Activated T-helper 17 cell treated with anti-CD3 and anti-CD28 coated beads, Interleukin-2, amount 50 U/mL, for 72 hours (primary cell): ENCODE measurements at places on chromosomes 4 and X.
A peak's percentile ranks its signal among the peaks of the same experiment; 100 is the strongest.

DNA sequence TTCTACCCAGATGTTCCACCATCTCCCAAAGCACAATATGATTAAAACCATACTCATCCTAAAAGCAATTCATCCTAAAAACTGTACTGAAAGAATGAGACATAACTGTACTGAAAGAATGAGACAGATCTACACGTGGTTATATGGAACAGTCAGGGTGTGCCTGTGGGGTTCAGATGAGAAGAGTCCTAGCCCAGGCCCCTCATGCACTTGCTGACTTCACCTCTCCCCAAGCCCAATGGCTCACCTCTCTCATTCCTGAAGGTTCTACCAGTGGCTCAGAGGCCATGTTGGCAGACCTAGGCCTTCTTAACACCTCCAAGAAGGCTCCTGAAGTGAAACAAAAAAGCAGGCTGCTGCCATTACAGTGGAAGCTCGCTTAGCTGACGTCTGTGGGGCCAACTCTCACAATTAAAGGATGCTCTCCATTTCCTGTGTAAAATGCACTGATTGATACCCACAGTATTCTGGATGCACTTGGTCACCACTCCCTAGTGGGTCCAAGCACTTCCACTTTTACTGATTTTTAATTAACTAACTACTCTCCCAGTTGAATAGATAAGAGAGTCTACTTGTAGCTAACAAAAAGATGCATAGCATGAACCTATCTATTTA, 3.8 kb downstream of the PLAC1 start:
- ATAC-seq: peak; percentile 98

GRCh38 chr4:119736559-119736958, 108.0 kb upstream of the PDE5A start:
- no peak for ATAC-seq

GRCh38 chrX:123713841-123714240, 19.0 kb downstream of the THOC2 start:
- ATAC-seq: no peak

DNA sequence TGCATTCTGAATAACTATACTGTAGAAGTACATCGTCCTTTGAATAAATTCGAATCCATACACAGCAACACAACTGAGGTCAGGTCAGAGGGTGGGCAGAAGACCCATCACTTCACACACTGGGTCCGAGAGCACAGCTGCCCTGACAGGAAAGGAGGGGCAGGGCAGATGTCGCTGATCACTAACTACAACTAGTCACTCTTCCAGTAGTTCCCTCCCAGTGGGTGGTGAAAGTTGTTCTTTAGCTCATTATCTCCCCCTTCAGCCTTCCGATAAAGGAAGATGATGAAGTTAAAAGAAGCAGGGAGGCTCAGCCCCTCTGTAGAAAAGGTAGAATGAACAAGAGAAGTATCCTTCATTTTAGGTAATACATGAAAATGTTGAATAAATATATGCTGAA, 278.9 kb downstream of the INPP4B start:
- peak; percentile 80 for ATAC-seq

DNA sequence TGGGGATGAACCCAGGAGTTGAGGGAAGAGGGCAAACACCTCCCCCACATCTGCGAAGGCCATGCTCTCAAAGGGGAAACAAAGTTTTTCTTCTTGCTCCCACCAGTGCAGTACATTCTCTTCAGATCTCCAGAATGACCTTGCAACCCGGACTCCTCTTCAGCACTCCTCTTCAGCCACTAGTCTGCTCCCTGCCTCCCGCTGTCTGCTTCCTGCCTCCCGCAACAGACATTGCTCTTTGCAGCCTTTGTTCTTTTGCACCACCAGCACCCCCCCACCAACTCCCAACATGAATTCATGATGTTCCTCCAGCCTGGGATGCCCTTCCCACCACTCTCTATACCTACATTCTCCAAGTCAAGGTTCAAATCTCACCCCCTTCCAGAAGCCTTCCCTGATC, 32.1 kb downstream of the UTP14A start:
- no peak for ATAC-seq

DNA sequence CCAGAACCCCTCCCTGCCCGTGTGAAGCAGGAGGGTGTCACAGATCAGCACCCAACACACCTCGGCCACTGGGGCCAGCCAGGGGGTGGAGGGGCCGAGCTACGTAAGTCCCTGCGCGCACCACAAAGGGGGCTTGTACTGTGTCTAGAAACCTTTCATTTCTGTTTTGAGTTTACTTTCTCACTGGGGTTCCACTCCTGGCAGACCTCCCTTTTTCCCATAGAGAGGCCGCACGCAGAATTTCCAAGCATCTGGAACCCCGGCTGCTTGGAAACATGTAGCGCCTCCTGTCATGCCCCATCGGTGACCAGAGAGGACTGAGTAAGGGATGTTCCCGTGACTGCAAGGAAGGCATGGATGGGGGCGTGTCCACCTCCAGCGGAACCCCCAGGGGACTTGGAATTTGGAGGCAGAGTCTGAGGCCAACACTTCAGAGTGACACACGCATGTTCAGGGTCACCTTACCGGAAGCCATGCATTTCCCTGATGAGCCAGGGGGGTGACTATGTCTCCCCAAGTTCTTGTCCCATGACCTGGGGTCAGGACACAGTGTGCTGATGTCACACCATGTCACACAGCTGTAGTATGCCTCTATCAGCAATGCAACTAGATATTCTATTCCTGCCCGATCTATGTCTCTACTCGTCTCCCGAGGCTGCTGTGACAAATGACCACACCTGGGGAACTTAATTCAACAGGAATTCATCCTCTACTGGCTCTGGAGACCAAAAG, 105.3 kb downstream of the DHRSX start:
- no peak for ATAC-seq

DNA sequence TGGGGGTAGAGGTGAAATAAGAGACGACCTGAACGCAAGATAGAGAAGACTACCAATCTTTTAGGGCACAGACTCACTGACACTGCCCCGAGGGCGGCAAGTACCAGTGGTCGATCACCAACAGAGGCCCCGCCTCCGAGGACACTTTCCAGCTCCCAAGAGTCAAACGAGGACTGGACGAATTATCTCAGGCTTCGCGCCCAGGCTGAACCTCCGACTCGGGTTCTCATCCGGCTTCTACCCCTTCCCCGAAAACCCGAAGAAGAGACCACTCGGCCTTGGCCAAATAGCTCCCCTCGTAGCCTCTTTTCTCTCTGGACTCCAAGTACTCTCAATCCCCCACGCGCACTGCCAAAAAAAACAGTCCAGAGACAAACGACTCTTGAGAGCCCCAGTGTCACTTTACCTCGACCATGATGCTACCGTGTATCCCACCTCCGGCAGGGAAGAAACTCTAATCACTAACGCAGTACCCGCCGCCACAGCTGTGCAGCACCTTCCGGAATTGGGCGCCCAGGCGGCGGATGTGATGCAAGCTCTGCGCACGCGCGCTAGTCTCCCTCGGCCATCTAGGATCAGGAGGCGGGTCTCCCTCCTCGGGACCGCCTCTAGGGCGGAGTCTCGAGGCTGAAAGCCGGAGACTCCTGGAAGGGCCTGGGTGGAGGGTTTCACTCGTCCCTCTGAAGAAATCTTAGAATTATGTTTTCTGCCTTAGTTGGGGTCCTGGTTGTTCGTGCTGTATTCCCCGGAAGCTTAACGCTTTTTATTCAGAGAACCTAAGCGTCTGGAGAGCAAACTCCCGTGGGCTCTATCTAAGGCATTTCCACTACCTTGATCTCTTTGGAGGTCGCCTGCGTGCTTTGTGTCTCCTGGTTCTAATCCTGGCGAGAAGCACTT, at the start of gene PLRG1:
Gene PLRG1 (minus strand): TSS at position 507 of the 897 bp plus-strand sequence. CDS start 92 bp downstream, at position 415.
- peak; percentile 99 for ATAC-seq

DNA sequence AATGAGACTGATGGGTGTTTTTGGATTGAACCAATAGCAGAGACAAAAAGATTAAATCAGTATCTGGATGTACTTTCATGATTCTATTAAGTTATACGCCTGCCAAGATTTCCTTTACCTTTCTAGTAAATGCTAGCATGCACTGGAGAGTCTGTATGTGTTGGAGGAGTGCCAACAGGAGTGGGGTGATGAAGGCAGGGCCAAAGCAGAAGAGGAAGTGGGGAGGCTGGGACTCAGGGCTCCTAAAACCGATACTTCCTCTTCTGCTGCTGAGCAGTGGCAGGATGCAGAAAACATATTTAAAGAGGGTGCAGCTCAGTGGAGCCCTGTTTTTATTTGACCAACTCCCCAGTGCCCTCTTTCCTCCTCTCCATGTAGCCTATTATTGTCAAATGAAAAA, 5.6 kb downstream of the CYSLTR1 start:
- peak; percentile 71 for ATAC-seq

DNA sequence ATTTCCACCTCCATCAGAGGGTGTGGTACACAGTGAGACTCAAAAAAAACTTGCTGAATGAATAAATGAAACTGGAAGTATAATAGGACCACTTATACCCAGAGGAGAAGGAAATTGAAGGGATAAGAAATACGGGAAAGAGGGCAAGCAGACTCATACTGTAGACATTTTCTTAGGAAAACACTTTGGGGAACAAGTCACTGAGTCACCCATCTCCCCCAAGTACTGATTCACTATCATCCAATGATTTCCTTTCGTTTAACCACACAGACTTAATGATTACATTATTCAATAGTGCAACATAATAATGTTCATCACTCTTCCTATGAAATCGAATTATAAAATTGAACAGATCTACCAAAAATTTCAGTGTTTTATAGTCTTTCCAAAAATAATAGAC, 97.1 kb downstream of the LDB2 start:
- no peak for ATAC-seq

- ATAC-seq: no peak
These were observed 33.0 kb downstream of the MOB1B start for GRCh38 chr4:70935038-70935695.

DNA sequence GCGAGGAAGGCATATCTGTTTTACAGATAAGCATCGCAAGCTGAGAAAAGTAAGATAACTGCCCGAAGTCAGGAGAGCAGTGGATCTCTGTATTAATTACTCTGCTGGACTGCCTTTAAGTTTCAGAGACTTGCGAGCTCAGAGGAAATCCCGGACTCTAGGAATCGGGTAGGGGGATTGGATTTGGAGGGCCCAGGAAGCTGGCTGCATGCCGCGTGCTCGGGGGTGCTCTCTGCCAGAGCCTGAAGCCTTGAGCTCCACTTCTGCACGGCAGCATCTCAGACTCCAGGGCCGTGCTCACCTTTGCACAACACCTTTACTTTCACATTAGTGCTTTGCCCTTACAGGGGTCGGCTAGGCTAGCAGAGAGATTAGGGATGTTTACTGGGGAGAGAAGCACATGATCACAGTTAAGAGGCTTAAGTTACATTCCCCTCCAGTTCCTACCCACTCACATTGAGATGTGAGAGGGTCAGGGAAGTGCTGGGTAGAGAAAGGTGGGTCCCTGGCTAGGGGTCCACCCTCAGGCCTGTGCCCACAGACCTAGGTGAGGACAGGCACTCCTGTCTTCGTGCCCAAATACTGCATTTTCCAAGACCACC, 57.0 kb downstream of the TRIML1 start:
- ATAC-seq: no peak
